ENCODE measurements at places on chromosomes 6 and 20.

DNA sequence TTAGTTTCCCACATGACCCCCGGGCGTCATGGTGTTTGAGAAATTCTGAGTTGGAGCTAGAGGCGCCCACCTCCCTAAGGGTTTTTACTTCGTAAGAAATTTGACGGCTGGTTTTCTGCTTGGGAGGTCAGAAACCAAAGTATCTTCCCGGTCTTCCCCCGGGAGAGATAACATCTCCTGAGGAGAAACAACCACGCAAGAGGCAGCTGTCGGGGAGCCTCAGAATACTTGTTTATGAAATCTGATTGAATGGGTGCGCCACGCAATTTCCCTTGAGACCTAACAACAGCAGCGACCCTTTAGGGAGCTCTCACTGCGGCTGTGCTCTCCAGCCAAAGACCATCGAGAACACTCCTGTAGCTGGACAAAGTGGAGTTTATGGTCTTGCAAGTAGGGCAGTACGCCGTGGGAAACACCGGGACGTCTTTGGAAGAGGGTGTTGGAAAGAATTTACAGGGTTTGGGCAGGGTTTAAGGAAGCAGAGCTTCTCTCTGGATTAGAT lies 608 bp upstream of the EIF2S2 start:
- no peak for DNase-seq

DNA sequence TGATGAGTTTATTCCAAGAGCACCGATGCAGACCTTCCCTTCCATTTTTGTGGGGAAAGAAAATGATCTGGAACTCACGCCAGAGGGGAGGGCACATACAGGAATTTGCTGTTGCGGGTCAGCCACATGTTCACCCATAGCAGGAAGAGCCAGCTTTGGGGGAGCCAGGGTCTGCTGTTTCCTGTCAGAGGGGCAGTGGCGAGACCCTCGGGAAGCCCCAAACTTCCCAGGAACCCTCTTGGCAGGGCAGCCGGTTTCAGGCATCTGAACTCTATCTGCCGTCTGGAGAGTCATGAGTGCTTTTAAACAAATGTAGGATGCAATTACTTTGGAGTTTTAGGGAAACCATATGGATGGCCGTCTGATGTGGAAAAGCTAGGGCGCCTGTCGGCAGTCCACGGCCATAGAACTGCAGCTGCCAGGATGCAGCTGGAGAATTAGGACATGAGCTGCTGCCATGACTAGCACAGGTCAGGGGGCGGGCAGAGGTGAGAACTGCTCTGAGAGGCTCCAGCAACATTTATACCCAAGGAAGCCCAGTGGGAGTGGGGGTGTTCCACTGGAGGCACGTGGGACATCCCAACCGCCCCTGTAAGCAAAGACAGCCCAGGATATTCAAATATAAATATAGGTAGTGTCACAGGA lies 14.8 kb upstream of the SERPINB9 start:
- no peak for DNase-seq

- no peak for DNase-seq
Observed at GRCh38 chr6:135323202-135323668, 142.1 kb downstream of the MYB start.

- DNase-seq: no peak
Observed at GRCh38 chr6:33132081-33132524, 56.3 kb downstream of the HLA-DPB1 start.

DNA sequence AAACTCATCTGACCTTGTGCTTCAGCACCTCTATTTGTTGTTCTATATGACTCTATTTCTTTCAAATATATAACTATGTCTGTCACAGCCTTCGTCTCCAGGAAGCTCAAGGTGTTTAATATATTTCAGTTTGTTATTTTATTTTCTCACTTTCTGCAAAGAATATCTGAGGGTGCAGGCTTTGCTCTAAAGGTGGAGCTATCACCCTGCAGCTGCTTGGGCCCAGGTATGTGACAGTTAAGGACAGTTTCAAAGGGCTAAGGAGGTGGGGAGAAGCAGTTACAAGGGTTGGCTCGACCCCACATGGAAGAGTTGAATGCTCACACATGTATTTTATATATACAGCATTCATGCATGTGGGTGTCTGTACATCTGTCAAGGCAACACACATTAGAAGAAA lies 405.6 kb downstream of the BTBD9 start:
- no peak for DNase-seq

- DNase-seq: no peak
Observed at GRCh38 chr20:62370115-62370806, 3.1 kb upstream of the LAMA5 start.

- no peak for DNase-seq
Observed at GRCh38 chr6:166433096-166433495, 50.4 kb upstream of the MPC1 start.

GRCh38 chr6:13009461-13009860 lies 292.9 kb downstream of the PHACTR1 start:
- no peak for DNase-seq

Data from upper lobe of left lung (tissue), 6 donors.